ENCODE measurements at places on chromosomes 3 and 15.
A peak's percentile ranks its signal among the peaks of the same experiment; 100 is the strongest.

- DNase-seq: no peak
Measured at GRCh38 chr15:67799801-67800205, 25.5 kb upstream of the SKOR1 start.

GRCh38 chr3:171782617-171783016 is 27.7 kb downstream of the PLD1 start:
- DNase-seq: no peak

DNA sequence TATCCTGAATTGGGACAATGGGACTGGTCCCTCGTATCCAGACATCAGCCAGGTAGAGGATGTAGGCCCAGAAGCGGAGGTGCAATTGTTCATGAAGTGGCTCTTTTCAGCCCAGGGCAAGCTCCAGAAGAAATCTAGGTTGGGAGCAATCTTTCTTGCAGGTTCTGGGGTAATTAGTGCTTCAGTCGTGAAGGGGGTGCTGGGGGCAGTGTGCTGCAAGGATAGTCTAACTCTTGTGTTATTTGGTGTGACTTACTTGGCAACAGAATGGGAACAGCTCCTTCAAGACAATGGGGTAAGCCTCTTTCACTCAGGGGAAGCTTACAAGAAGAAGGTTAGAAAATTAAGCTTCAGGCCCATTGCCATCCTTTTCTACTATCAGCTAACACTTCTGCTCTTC is 273.0 kb downstream of the DIPK2A start:
- no peak for DNase-seq

DNA sequence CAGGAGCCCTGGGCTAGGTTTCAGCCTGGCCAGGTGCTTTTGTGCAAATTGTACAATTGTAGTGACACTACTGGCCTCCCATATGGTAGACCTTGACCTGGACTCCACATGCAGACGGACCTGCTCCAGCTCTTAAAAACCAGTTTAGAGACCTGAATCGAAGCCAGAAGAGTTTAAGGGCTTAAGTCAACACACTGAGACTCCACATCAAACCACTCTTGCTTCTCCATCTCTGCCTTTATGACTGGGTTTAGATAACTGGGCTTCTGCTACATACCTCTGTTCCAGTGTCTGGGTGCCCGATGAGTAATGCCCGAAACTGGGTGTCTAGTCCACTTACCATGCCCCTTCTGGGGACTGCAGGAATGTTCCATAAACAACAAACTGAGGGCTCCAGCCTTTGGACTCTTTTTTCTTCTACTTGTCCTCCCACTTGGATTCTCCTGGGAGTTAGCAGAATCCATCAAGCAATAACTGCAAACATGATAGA is 32.8 kb downstream of the TMEM212 start:
- peak; percentile 89 for DNase-seq

- no peak for DNase-seq
Measured at GRCh38 chr3:10457560-10457959, 47.8 kb downstream of the ATP2B2 start.

GRCh38 chr3:157319672-157320071 is 117.0 kb upstream of the PTX3 start:
- no peak for DNase-seq

- DNase-seq: no peak
Measured at GRCh38 chr15:41882689-41883483, 11.0 kb downstream of the SPTBN5 start.

GRCh38 chr15:90456236-90456635 is 68.2 kb downstream of the IQGAP1 start:
- no peak for DNase-seq

GRCh38 chr3:187185759-187186158 is 11.5 kb upstream of the RTP1 start:
- no peak for DNase-seq

- DNase-seq: no peak
Measured at GRCh38 chr15:27249760-27250109, 278.8 kb downstream of the GABRG3 start.

- no peak for DNase-seq
Measured at GRCh38 chr3:107085261-107085660, 292.0 kb upstream of the CCDC54 start.

DNA sequence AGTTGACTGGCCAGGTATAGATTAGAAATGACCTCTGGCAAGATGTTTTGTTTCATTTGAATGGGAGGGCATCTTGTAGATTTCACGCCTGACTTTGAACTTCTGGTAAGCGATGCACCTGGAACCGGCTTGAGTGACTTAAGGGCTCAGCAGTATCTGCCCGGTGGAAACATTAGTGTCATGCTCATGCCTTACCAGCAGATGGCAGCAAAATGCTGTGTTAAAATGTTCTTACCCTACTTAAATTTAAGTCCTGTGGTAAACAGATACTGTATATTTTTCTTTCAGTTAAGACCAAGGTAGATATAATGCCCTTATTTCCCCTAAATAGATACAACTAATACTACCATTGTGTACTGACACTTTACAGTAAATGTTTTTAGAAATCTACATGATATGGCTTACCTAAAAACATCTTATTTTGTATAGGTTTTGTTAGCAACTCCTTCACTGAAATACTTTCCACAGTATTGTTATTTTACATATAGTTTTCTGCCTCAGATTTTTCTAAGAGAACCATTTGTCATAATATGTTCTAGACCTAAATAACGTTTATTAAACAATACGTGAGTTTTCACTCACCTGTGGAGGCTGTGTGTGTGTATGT is 25.5 kb downstream of the ASB7 start:
- DNase-seq: peak; percentile 72

- DNase-seq: no peak
Measured at GRCh38 chr3:184532940-184533732, 28.4 kb upstream of the EPHB3 start.

DNA sequence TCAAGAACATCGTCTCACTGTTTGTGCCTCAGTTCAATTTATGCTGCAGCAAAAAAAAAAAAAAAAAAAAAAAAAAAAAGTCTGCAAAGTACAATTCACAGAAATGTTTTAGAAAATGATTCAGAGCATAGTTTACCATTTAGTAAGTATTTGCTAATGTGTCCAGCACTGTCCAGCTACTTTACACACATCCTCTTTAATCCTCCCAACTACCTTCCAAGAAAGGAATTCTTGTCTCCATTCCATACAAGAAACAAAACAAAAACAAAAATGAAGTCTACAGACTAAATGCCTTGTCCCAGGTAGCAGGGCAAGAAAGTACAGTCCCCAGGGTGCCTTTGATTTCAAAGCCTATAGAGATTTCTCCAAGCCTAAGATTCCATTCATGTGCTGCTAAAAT is 38.9 kb upstream of the SNTN start:
- DNase-seq: no peak

- no peak for DNase-seq
Measured at GRCh38 chr15:70387081-70387480, 289.4 kb upstream of the TLE3 start.

DNA sequence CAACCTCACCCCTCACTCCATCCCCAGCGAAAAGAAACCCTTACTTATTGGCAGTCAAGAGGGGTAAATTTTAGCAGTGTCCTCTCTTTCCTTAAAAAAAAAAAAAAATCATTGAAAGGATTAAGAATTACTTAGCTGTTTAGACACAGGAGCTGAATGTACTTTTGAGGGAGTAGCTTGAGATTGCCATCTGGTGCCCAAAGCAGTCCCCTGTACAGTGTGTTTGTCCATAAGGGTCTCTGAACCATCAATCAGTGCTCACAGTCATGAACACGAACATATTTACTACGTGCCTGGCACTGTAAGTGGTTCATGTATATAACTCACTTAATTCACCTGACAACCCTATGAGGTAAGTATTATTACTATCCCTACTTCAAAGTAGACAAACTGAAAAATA is 463.5 kb downstream of the RAP2B start:
- DNase-seq: no peak

DNA sequence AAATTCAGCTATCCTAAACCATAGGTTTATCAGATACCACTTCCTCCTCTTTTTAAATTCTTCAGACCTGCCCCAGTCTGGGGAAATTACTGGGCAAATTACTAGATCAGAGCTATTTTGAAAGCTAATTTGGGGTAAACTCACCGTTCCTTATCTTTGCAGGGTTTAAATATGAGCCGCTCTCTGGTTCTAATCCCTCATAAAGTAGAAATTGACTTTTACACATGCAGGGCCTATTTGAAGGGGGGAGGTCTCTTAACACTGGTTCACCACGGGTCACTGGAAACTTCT is 11.0 kb upstream of the MEIS2 start:
- no peak for DNase-seq

DNA sequence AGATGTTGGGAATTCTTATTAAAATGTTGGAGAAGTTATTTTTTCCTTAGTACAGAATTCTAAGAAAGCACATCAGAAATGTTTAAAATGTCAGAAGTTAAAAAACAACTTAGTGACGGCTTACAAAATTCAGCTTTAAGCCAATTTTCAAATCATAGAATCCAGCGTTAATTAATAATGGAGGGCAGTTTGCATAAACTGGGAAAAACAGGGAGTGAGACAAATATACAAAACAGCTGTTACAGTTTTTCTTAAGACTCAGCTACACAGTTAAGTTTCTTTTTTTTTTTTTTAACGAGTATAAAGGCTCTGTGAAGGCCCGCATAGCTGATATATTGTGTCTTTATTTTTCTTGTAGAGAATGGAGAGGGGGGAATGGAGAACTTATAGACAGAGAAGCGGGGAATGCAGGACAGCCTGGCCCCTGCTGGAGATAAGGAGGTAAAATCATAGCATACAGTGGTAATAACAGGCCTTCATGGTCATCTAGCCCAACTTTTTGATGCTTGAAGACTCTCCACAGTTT is 164.4 kb downstream of the BBX start:
- no peak for DNase-seq

- DNase-seq: no peak
Measured at GRCh38 chr15:53527996-53528395, 231.5 kb downstream of the WDR72 start.

DNA sequence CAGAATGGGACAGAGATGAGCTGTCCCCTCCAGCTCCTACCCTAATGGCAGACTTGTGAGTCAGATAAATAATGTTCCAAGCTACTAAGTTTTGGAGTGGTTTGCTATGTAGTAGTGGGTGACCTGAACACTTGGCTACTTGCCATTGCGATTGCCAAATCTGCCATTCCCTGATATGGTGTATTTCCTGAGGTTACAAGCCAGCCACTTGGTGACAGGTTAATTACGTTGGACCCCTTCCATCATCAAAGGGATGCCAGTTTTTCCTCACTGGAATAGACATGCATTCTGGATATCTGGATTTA is 33.6 kb downstream of the MORF4L1 start:
- peak; percentile 77 for DNase-seq

DNA sequence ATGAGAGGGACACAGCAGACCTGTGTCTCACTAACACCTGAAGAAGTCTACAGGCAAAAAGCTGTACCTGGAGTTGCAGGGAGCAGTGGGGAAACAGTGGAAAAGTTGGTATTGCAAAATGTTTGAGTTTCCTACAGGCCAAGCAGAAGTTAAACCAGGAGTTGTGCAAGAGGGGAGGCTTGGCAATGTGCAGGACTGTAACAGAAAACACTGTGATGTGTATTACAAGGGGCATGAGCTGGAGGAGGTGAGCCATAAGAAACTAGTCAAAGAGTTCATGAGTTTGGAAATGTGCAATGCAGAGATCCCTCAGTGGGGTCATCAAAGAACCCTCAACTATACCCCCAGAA is 47.1 kb upstream of the SERPINI2 start:
- DNase-seq: no peak

GRCh38 chr3:189572249-189572648 is 58.9 kb upstream of the TP63 start:
- DNase-seq: no peak

DNA sequence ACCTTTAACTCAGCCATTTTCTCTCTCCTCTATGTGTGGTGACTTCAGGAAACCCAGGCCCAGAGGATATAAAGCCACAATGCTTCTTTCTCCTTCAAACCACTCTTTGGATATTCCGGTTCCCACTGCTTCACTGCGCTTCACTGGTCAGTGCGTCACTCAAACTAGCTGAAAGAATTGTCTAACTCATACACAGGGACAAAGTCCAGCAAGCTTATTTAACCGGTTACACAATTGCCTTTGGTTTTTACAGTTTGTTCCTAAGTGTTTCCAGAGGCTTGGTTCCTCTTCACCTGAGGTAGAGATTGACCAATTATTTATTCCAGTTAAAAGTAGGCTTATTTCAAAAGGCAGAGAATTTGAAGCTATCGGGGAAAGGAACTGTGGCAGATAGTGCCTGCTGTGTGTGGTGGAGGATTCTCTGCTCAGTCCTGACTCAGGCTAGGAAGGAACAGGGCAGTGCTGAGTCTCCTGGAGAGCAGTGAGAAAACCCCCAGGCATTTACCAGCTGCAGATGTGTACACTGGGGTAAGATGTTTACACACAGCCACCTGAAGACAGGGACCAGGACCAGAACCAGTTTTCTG is at the start of gene HGD:
HGD (minus strand) TSS at position 145 of the 587 bp plus-strand sequence; CDS start at position 17, 128 bp downstream.
- no peak for DNase-seq

DNA sequence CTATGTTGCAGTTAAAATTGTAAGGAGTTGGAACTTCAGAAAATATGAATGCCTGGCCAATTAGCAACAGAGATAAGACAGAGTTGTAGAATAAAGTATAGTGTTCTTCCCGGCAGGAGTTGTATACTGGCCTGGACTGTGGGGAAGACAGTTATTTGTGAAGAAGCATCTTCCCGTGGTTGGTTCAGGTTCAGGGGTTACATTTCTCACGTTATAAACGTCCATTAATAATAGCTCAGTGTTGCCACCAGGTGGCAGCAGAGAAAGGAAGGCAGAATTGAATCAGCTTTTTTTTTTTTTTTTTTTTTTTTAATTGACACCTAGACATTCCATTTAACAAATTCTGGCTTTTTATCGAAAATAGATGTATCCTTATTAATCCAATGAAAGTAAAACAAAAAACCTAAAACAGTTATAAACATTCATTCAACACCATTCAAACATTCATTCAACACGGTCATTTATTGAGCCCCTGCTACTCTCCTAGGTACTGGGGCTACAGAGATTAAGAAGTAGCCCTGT is 66.4 kb upstream of the NR2E3 start:
- peak; percentile 43 for DNase-seq

DNA sequence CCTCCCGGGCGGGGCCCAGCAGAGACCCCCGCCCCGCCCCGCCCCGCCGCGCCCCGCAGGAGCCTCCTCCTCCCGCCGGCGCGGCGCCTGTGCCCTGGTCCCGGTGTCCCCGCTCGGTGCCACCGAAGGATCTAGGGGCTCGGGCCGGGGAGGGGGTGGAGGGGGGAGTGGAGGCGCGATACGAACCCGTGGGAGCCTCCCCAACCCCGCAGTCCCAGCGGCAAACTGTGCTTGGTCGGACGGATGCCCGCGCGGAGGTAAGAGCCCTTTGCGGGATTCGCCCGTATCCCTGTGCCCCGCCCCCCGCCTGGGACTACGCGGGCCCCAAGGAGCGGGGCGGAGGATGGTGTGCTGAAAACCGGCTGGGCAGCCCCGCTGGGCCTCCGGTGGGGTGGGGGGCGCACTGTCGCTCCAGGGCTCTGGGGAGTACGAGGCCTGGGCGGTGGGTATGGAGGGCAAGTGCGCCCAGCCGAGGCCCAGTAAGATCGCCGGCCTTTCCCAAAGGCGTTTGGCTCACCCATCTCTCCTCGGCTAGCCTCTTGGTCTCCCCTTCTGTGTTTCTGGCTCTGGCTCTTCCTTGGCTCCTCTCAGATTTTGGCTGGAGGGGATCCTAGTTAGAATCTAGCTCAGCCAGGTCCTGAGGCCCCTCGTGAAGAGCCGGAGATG is 65.6 kb upstream of the POLG start:
- no peak for DNase-seq

All from brain microvascular endothelial cell (primary cell).